Cardiac muscle cell (in vitro differentiated cells and primary cell): ENCODE measurements at places on chromosomes 6 and 20.

DNA sequence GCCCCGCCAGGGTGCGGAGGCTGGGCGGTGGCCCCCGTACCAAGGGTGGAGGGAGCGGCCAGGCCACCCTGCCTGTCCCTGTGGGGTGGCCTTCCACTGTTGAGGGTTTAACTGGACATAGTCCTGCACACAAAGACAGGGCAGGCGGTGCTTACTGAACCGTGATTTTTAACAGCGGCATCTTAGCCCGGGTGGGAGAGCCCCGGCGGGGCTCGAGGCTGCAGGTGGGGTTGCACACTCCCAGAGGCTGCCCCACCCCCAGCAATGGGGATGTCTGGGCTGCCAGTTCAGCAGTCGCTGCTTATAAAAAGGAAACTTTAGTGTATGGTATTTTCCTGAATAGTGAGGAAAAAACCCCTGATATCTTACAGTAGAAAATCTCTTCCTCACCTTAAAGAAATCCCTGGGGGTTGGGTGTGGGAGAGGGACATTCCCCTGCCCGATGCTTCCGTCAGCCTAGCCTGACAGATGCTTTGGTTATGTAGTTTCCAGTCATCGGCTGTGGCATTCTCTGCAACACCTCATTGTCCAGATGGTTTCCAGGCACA is 79.4 kb downstream of the IRF4 start:
- no peak overlapping the region for H3K4me3 ChIP-seq
- no peaks in the 10 kb centered on the region for H3K36me3 ChIP-seq
- H3K4me1 ChIP-seq, result no peaks in the 10 kb centered on the region

- no peak overlapping the region for H3K27ac ChIP-seq
- no peaks in the 10 kb centered on the region for H3K4me1 ChIP-seq
- no peak for DNase-seq
- H3K4me3 ChIP-seq, result no peak overlapping the region
- H3K27me3 ChIP-seq, result no peaks in the 10 kb centered on the region
These were observed 101.9 kb upstream of the RNF24 start for GRCh38 chr20:4117158-4117740.

GRCh38 chr6:18293076-18293904 is 29.0 kb upstream of the DEK start:
- no peaks in the 10 kb centered on the region for H3K4me1 ChIP-seq
- DNase-seq, result peak; percentile 2
- H3K27ac ChIP-seq, result no peak overlapping the region
- H3K4me3 ChIP-seq, result no peak overlapping the region
- no peaks in the 10 kb centered on the region for H3K36me3 ChIP-seq

DNA sequence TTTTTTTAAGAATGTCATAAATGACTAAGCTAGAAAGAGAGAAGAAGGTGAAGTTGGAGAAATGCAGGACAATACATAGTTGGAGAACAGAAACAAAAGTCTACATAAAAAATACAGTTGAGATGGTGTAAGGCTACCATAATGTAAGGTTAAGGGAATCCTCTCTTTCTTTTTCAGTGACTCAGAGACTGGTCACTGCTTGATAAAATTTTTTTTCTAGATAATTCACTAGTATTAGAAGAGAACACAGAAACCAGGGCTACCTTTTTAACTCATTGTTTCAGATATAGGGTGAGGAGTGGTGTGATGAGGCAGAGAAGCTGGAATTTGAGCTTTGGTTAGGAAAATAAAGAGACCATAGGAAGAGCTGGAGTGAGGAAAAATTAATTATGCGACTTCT is 18.2 kb upstream of the EDN1 start:
- no peak for DNase-seq
- H3K4me1 ChIP-seq, result no peaks in the 10 kb centered on the region
- no peak overlapping the region for H3K27ac ChIP-seq
- no peaks in the 10 kb centered on the region for H3K36me3 ChIP-seq

DNA sequence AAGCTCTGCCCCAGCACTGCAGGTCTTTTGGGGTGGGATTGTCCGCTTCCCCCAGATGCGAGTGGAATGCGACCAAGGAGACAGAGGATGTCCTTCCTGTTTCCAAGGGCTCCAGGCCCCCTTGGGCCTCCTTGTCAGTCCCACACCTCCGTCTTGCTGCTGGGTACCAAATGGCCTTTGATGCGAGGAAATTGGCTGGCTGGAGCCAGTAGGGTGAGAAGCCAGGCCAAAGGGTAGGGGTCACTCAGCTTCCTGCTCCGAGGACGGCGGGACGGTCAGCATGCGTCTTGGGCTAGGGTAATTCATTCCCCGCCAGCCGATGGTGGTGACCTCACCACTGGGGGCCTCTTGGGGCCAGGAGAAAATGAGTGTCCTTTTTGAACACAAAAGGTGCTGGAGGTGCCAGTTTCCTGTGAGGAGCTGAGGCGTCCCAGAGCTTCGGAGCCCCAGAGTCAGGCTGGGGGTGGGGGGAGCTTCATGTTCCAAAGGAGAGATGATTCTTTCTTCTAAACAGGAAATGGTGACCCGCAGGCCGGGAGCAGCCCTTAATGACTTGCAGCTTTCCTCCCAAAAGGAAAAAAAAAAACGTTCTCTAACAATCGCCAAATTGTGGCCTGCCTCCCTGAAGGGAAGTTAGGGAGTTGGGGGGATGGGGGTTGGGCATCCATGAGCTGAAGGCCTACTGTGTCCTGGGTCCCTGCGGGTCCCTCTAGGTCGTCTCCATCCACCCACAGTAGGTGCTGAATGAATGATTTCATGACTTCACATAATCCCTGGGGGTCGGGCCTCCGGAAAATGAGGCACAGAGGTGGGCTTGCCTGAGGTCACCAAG is 6.7 kb downstream of the SNAI1 start:
- peak overlapping the region; percentile 8 for H3K27ac ChIP-seq
- H3K4me3 ChIP-seq, result no peak overlapping the region
- DNase-seq, result no peak

DNA sequence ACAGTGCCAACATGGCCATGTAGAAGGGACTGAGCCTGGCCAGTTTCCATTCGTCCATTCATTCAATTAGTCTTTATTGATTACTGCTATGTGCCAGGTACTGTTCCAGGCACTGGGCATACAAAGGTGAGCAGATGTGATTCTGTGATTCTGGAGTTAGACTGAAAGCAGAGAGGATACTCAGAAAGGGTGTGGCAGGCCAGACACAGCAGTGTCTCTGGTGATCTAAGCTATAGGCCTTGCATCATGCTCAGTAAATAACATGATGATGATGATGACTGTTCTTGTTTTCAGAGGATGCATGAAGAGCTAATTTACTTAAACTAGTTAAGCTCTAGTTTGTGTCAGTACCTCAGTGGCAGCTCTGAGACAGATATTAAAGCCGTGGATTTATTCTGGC is 31.4 kb upstream of the FUCA2 start:
- no peak overlapping the region for H3K27ac ChIP-seq
- H3K4me1 ChIP-seq, result no peaks in the 10 kb centered on the region
- DNase-seq, result no peak
- H3K27me3 ChIP-seq, result peaks cover 23% of the 10 kb centered on the region

GRCh38 chr6:119339941-119340456 is 9.6 kb downstream of the MAN1A1 start:
- no peak overlapping the region for H3K4me3 ChIP-seq
- no peak overlapping the region for H3K27ac ChIP-seq
- peaks cover 45% of the 10 kb centered on the region for H3K4me1 ChIP-seq

- H3K36me3 ChIP-seq, result no peaks in the 10 kb centered on the region
- no peaks in the 10 kb centered on the region for H3K4me1 ChIP-seq
- H3K4me3 ChIP-seq, result no peak overlapping the region
- peaks cover 56% of the 10 kb centered on the region for H3K27me3 ChIP-seq
These were observed 102.2 kb upstream of the EXOC2 start for GRCh38 chr6:795046-795685.

- peaks cover 3% of the 10 kb centered on the region for H3K4me1 ChIP-seq
- no peaks in the 10 kb centered on the region for H3K36me3 ChIP-seq
- H3K27ac ChIP-seq, result no peak overlapping the region
- no peak overlapping the region for H3K4me3 ChIP-seq
- H3K27me3 ChIP-seq, result no peaks in the 10 kb centered on the region
These were observed 3.9 kb upstream of the LTV1 start for GRCh38 chr6:143839196-143839595.

- no peak overlapping the region for H3K4me3 ChIP-seq
- H3K36me3 ChIP-seq, result no peaks in the 10 kb centered on the region
- no peaks in the 10 kb centered on the region for H3K4me1 ChIP-seq
- DNase-seq, result peak; percentile 43
- H3K27ac ChIP-seq, result no peak overlapping the region
These were observed 253.8 kb upstream of the STXBP5 start for GRCh38 chr6:146950351-146950835.

DNA sequence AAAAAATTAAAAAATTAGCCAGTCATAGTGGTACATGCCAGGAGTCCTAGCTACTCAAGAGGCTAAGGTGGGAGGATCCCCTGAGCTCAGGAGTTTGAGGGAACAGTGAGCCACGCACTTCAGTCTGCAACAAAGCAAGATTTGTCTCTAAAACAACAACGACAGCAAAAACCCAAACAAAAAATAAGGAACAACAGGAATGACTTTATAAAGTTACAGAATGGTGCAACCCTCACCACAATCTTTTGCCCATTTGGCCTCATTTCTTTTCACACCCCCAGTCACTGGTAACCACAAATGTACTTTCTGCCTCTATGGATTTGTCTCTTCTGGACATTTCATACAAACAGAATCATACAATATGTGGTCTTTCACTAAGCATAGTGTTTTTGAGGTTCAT is 16.7 kb upstream of the ZFAND3 start:
- H3K27me3 ChIP-seq, result peaks cover 10% of the 10 kb centered on the region
- H3K4me1 ChIP-seq, result no peaks in the 10 kb centered on the region

- no peaks in the 10 kb centered on the region for H3K4me1 ChIP-seq
- H3K27ac ChIP-seq, result no peak overlapping the region
- no peak overlapping the region for H3K4me3 ChIP-seq
- no peaks in the 10 kb centered on the region for H3K36me3 ChIP-seq
- no peak for DNase-seq
These were observed 42.1 kb downstream of the KLHL31 start for GRCh38 chr6:53623497-53623896.

DNA sequence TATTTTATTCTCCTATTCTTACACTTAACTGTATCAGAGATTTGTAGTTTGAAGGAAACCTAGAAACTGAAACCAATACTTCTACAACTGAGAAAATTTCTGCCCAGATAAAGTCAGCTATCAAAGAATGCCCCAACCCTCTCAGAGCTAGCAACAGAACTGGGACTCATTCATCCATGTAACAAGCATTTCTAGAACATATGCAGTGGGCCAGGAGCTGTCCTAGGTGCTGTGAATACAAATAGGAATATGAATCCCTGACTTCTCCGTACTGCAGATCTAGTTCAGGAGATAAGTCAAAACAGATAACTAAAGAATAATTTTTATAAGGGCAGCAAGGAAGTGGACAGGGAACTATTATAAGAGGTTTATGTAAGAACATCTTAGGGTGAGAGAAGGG is 654.1 kb upstream of the NOX3 start:
- no peak overlapping the region for H3K27ac ChIP-seq
- H3K4me3 ChIP-seq, result no peak overlapping the region
- no peak for DNase-seq

DNA sequence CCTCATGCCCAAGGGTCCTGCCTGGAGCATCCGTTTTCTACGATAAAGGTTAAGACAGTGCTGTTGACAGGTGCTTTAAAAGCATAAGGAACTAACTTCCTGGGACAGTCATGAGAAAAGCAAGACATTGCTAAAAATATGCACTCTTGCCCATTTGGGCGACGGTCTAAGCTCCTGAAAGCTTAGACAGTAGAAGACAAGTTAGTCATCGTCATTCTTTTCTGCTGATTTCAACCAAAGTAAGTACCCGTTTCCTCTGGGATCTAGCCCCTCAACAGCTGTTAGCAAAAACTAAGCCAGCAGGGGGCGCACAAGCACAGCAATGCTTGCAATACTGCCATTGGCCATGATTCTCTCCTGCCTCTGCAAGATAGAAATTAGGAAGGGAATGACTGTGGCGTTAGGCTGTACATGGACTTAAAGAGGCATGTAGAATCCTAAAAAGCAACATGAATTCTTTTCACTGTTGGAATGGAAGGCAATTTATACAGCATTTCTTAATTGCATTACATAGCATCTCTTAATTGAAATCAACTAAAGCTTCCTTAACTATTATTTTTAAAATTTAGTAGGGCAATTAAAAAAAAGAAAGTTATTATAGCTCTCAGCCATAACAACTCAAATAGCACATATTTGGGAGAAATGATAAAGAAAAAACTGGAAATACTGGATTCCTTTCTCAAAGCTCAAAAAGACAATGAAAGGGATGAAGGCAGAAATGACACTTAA is 147.8 kb upstream of the RALGAPA2 start:
- peaks cover 21% of the 10 kb centered on the region for H3K27me3 ChIP-seq
- no peaks in the 10 kb centered on the region for H3K4me1 ChIP-seq
- H3K36me3 ChIP-seq, result no peaks in the 10 kb centered on the region
- no peak overlapping the region for H3K4me3 ChIP-seq

- no peak overlapping the region for H3K27ac ChIP-seq
- no peaks in the 10 kb centered on the region for H3K27me3 ChIP-seq
- peaks cover 43% of the 10 kb centered on the region for H3K4me1 ChIP-seq
These were observed 37.4 kb downstream of the GCNT2 start for GRCh38 chr6:10558565-10558964.

DNA sequence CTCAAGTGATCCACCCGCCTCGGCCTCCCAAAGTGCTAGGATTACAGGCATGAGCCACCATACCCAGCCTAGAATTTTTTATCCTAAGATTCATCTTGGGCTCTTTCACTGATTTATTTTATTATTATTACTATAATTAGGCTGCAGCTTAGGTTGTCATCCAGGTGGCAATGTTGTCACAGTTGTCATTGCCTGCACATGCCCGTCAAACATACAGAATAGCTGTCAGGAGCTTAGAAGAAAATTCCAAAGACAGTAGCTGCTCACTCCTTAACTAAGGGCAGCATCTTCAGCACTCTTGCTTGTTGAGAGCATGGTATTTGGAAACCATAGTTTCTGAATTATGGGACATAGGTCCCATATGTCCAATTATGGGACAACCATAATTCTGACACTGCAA is 334.9 kb upstream of the AGPAT4 start:
- no peaks in the 10 kb centered on the region for H3K4me1 ChIP-seq
- no peaks in the 10 kb centered on the region for H3K27me3 ChIP-seq
- H3K36me3 ChIP-seq, result no peaks in the 10 kb centered on the region
- H3K27ac ChIP-seq, result no peak overlapping the region

DNA sequence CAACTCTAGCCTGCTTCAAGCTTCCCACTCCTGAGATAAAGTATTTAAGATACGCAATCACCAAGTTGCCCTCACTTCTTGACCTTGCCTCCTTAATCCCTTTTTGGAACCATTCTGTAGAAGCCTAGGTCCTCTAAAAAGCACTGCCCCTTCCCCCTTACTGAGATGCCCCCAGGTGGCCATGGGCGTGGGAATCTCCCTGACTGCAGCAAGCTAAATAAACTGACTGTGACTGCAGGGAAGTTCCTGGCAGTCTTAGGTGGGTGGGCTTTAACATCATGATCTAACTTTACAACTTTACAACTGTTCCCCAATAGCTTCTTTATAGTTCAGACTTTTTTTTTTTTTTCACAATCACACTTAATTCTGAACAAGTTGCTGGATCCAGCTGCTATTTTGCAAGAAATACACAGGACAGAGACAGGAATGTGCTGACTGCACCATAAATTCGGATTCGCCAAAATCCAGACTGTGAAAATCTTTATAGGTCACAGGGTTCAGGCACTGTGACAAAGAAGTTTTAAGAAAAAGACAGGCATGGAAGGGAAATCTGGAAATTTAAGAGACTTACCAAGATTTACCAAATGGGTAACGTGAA is 344.2 kb upstream of the SULF2 start:
- peaks cover 15% of the 10 kb centered on the region for H3K4me1 ChIP-seq
- H3K4me3 ChIP-seq, result no peak overlapping the region
- H3K27me3 ChIP-seq, result no peaks in the 10 kb centered on the region
- DNase-seq, result peak; percentile 78
- no peaks in the 10 kb centered on the region for H3K36me3 ChIP-seq
